ENCODE measurements at places on chromosomes 12 and 14. TPM values are rescaled to one million over a fixed set of nuclear protein-coding genes. Genes with fewer than 3 reads are reported as not detected.

TAS2R42 gene
- total RNA-seq: not detected

RBM19 gene
- 13.3 TPM for total RNA-seq

MSI1 gene
- not detected for total RNA-seq

KCNC2 gene
- not detected for total RNA-seq

ETNK1 gene
- 34.0 TPM for total RNA-seq

- DNase-seq: peak; percentile 41
Measured at GRCh38 chr12:54418441-54419087, 502 bp downstream of the ITGA5 start.

DNA sequence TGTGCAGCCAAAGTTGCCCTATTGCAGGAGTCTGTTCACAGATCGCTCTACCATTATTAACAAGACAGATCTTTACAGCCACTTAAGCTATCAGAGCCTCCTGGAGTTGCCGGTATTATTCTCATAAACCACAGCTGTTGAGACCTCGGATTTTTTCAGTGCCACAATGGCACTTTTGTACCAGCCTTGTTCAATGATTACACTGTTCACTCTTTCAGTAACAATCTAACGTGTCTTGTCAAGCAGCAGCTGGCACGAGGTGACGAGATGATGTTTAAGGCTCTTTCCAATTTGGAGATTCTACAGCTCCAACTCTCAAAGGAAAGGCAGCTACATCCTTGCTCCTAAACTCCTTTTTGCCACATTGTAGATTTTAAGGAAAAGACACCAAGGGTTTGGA is 30.7 kb downstream of the LRIG3 start:
- no peak for DNase-seq

- DNase-seq: no peak
Measured at GRCh38 chr12:113067987-113068935, 11.7 kb downstream of the DTX1 start.

DNA sequence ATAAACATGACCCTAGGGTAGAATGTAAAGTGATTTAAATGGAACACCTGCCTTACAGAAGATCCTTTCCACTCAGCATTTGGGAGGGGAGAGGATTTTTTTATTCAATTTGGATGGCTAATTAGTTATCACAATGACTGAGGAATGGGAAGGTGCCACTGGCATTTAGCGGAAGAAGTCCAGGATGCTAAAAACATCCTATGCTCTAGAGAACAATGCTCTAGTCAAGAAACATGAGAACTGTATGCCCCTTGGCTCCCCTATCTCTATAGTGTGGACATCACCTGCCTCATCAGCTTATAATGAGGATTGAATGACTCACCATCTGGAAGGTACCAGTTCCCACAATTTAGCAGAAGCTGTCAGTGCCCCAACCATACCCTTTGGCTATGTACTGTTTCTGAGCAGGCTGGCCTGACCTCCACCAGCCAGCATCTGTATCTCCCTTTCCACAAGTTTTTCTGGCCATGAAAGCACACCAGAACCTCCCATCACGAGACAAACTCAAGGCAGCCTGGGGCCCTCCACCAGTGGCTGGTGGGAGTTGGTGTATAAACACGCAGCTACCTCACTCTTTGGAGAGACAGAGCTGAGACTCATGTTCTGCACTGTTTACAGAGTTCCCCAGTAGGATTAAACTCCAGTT is 109.7 kb upstream of the VASH1 start:
- no peak for DNase-seq

DNA sequence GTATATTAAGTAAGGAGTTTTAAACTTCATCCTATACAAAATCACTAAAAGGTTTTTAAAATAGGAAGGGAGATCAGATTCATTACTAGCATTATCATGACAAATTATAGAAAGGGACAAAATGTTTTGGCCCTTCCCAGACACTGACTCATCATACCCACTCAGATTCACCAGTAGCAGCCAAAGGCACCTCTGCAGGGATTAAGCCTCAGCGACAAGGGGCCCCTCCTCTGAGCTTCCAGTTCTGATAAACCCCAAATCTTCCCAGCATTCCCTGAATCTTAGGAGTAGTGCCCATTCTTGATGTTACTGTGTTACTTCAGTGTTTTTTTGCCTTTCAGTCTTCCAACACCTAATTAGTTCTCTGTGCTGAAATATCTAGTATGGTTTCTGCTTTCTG is 14.5 kb downstream of the KRAS start:
- DNase-seq: peak; percentile 65

- DNase-seq: no peak
Measured at GRCh38 chr12:18368594-18368993, 107.3 kb downstream of the PIK3C2G start.

DNA sequence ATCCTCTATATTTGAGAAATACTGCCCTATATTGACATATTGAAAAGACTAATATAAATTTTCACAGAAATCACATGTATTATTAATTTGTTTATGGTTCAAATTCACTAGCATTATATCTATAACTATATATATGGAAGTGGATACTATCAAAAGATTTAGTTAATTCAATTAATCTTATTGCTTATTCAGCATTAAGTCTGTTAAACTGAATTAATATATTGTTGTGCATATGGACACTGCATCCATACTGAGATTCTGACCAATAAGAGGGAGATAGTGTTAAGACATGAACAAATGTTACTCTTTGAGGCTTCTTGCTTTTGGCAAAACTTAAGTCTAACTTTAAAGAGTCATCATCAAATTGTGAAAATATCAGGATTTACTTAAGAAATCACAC is 52.0 kb upstream of the C12orf50 start:
- DNase-seq: no peak

DNA sequence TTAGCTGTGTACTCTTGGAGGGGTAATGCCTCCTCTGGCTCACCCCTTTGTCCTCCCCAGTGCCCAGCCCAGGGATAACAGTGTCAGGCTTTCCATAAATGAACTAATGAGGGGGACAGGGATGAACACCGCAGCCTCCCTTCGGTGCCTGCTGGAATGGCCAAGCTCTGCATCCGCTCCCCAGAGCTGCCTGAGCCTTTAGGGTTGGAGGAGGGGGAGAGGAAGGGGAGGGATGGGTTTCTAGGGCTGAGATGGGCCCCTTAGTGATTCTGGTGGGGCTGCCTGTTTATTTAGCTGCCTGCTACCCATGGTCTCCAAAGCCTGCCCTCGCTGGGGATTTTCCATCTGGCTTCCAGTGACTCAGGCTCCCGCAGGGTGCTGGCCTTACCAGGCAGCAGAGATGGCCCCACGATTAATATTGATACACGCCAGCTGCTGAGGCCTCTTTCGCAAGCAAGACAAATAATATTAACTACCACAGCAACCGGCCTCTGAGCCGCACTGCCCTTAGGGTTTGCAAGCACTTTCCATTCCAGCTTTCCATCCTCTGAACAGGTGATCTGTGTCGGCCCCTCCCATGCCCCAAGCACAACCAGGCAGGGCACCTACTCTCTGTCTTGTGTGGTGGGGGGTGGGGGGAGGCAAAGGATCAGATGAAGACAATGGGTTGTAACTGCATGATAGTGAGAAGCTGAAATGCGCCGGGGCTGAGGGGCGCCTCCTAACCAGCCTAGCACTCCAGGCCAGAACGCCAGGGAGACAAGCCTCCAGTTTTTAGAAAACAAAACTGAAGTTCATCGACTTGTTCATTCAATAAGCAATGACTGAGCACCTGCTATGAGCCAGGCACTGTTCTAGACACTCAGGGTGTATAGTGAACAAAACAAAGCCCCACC is 56.7 kb downstream of the C14orf132 start:
- peak; percentile 86 for DNase-seq

- no peak for DNase-seq
Measured at GRCh38 chr14:34817768-34818167, 57.4 kb downstream of the BAZ1A start.

DNA sequence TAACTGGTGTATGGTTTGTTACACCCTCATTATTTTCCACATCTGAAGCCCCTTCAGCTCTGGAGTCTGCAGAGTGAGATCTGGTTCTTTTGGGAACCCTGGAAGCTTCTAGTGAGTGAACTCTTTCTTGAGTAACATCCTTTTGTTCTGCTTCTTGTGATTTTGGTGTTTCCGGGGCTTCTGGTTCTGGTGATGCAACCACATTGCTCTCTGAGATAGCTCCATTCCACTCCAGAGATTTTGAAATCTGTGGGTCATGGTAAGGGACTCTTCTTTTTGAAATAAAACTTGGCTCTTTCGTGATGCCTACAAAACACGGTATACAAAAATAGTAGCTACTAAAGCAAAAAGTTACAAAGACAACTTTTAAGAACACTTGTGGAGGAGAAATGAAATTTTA is 5.4 kb downstream of the MDM1 start:
- no peak for DNase-seq

DNA sequence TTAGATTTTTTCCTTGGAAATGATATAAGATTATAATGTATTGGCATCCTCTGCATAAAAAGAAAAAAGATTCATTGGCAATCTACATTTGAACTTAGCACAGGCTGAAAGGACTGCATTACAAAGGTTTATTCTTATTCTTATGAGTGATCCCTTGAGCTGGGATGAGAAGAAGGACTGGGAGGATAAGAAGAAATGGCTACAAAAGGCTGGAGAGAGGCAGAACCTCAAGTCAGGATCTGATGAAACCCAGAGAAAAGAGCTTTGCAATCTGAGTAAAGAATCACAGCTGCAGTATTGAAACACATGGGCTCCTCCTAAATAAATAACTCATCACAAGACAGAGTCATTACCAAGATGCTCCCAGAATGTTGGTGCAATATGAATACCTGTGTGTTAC is 1635.4 kb upstream of the FLRT2 start:
- no peak for DNase-seq

GRCh38 chr14:101557811-101558738 is 3.2 kb upstream of the DIO3 start:
- peak; percentile 23 for DNase-seq

GRCh38 chr14:72237722-72238666 is 305.8 kb downstream of the RGS6 start:
- no peak for DNase-seq

GRCh38 chr14:42710071-42710470 is 1103.4 kb downstream of the LRFN5 start:
- no peak for DNase-seq

DNA sequence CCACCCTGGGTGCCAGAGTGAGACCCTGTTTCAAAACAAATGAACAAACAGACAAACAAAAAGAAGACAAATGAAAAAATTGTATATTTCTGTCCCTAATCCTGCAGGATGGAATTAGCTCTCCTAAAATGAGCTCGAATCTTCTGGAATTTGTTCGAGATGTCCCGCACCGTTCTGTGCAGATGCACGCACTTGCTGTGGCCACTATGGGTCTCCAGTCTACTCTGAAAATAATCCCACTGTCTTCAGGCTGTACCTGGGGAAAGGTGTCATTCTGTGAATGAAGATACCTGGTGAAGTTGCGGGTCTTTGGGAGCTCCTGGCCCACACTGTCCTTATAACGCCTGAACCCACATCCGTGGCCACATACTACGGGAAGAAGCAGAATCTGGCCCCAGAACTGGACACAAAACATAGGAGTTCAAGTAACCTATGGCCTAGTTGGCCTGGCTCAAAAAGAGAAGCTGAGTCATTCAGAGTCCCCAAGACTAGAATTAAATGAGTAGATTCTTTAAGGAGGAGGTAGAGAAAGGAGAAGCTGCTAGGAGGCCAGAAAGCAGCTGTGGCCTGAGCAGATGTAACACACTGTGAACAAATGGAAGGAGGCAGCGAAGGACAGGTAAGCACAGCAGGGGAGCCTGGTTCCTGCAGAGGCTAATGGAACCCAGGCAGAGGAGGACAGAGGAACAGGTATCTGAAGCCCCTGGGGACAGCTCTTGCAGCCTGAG is 108.6 kb downstream of the FOXN3 start:
- DNase-seq: peak; percentile 55

All from GM23248 (cell line).